PC-3 (cell line): ENCODE measurements at places on chromosomes 16 and 17.

DNA sequence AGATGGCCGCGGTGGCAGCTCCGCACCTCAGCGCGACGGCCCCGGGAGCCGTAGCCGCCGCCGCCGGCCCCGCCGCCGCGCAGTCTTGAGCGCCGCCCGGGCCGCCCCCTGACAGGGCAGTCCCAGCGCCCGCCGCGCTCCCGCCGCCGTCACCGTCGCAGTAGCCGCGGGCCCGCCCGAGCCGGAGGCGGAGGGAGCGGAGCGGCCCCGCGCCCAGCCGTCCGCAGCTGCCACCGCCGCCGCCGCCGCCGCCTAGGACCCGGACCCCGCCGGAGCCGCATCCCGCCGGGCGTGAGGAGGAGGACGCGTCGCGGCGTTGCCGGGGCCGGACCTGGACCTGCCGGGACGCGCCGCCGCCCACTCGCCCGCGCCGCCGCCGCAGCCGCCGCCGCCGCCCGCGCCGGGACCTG, 218 bp downstream of the TNRC6C start:
- no peak for DNase-seq

DNA sequence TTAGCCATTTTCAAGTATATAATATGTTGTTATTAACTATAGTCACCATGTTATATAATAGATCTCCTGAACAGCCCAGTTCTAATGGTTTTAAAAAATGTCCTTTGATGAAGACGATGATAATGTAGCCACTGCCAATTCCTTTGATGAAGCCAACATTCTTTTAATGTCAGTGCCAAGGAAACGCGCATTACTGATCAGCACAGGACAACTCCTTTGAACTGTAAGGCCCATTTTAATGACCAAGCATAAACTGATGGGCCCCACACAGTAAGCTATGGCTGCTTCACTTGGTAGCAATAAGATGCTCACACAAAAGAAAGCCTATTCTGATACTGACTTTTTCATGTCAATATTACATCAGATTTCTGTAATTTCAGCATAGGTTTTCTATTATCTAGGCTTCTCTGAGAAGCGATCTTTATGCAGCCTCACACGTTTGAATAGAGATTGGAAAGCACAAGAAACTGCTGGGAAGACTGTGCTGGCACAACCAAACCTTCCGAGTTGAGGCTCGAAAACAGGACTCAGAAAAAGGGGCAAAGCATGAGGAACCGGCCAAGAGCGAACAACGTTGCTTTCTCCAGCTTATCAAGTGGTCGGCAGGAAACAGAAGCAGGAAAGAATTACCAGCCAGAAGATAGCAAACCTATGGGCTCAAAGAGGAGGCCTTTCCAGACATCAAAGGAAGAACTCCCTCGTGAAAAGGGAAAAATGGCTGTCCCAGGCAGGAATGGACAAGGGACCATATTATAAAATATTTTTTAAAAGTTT, 19.4 kb downstream of the ERN1 start:
- no peak for DNase-seq

DNA sequence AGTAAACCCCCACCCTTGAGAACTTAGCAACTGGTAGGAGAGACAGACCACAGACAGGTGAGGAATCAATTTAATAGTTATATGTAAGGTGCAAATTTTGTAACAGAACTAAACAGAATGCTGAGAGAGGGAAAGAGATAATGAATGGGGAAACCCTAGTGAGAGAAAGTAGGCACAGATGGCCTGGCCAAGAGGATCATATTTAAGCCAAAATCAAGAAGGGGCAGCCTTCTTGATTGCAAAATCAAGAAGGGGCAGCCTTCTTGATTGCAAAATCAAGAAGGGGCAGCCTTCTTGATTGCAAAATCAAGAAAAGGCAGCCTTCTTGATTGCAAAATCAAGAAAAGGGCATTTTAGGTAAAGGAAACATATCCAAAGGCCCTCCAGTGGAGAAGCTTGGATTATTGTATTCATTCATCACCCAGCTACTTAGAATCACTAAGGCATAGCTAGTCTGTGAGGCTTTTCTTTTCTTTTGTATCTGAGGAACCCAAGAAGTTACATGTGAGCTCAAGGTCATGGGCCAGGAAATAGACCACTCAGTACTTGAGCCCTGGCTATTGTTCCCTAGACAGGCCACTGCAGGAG, 190.6 kb downstream of the CYLD start:
- DNase-seq, result no peak

DNA sequence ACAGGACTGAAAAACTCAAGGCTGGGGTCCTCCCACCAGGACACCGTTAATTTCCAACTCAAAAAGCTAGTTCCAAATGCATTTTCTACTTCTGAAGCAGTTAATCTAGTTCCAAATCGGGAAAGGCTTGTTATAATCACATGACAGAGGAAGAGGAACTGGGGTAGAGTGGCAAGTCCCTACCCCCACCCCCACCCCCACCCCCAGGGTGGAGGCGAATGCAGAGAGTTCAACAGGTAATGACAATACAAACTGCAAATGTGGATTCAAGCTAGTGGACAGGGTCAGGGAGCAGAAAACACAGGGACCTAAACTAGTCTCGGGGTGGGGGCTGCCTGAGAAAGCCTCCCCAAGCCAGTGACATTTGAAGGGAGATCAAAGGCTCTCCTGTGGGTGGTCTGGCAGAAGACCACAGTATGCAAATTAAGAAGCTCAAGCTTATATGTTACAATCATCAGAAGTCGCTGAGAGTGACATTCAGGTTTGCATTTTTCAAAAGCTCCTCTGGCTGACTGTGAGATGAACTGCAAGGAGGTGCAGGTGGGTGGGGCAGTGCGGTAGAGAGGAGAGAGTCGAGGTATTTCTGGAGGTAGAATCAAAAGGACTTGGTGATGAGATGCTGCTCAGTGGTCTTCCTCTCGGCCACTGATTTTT, 56.4 kb upstream of the SLC25A19 start:
- DNase-seq, result no peak

GRCh38 chr17:78272181-78272913, 40.9 kb downstream of the TMEM235 start:
- peak; percentile 47 for DNase-seq

GRCh38 chr17:64339516-64340490, 50.9 kb downstream of the PECAM1 start:
- DNase-seq, result peak; percentile 35

- DNase-seq, result no peak
Observed at GRCh38 chr17:3966720-3967363, 2.6 kb upstream of the ATP2A3 start.

- DNase-seq, result no peak
Observed at GRCh38 chr16:8960788-8961109, 3.0 kb downstream of the USP7 start.

- DNase-seq, result peak; percentile 64
Observed at GRCh38 chr16:4859190-4859899, 12.1 kb downstream of the UBN1 start.

DNA sequence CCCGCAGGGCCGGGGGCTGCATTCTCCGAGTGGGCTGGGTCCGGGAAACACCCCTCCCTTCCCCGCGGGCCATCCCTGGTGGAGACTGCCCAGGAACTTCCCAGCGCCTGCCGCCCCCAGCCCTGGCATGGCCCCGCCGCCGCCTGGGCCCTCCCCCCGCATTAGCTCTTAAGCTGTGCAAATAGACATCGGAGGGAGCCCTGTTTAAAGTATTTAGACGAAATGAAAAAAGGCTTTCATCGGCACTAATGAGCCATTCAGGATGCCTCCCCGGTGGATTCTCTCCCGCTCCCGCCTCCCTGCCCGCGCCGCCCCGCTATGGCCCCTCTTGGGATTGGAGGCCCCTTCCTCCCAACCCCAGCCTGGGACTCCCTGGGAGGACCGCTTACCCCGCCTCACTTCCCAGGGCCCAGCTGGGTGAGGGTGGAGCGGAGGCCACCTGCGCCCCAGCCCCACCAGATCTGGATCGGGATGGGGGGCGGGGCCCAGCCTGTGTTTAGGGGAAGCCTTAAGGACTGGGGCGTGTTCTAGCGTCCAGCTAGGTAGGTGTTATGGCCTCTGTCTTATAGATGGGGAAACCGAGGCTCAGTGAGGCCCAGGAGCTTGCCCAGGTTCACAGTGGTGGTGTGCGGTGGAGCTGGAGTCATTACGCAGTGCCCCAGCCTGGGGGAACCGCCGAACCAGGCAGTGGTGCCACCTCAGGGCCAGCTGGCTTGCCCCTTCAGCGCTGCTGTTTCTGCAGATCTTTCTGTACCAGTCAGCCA, 19.7 kb downstream of the SEZ6 start:
- no peak for DNase-seq

GRCh38 chr17:72657467-72658317, 434.8 kb downstream of the SLC39A11 start:
- peak; percentile 84 for DNase-seq

DNA sequence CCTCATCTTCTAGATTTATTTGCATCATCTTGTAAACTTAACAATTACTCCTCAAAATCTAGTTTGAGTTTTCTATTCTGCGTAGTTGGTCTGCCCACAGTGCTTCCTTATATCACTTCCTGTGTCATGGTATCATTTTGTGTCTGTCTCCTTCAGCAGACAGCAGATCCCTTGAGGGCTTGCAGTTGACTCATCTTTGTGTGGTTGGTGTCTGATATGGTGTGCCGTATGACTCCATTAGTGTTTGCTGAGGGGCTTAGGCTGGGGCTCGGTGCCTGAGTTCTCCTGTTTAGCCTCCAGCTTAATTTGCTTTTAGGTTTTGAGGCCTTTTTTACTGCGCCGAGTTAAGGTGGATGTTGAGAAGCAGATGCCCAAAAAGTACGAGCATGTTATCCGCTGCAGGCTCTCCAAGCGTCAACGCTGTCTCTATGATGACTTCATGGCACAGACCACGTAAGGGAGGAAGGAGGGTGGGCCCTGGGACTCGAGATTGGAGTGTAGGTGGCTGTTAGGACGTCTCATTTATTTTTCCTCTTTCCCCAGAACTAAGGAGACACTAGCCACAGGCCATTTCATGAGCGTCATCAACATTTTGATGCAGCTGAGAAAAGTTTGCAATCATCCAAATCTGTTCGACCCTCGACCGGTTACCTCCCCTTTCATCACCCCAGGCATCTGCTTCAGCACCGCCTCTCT, 16.9 kb downstream of the SRCAP start:
- peak; percentile 25 for DNase-seq

- DNase-seq, result no peak
Observed at GRCh38 chr17:30505868-30506417, 28.7 kb downstream of the GOSR1 start.

DNA sequence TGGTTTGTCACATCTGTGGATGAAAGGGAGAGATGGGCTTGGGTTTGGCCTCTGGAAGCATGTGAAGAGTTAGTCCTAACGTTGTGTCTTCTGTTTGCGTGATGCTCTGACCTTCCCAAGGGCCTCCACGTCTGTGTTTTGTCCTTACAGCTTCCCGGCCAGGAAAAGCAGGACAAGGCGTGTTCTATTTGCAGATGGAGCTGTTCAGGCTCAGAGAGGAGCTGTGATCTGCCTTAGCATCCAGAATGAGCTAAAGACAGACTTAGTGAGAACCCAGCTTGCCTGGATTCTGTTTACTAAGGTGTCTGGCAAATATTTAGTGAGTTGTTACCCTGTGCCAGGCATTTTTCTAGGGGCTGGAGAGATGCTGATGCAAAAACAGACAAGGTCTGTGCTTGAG, 282.1 kb downstream of the CBLN1 start:
- no peak for DNase-seq

GRCh38 chr17:1762233-1762900, 507 bp downstream of the SERPINF1 start:
- DNase-seq, result no peak

DNA sequence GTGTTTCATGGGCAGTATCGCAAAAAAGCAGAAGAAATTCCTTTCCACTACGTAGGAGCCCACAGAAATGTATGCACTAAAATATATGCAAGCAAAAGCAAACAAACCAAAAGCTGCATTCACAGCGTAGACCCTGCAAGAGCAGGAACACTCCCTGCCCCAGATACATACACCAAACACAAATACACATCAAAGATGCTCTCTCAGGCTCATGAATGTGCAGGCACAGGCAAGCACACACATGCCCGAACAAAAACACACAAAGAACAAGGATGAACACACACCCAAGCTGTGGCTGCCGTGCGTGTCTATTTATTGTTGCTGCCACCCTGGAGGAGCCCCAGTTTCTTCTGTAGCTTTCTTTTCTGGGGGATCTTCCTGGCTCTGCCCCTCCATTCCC, 1.7 kb downstream of the NUPR1 start:
- DNase-seq, result no peak
